ENCODE measurements at places on chromosomes 11 and 22. TPM values are rescaled to one million over a fixed set of nuclear protein-coding genes. Genes with fewer than 3 reads are reported as not detected.

DNA sequence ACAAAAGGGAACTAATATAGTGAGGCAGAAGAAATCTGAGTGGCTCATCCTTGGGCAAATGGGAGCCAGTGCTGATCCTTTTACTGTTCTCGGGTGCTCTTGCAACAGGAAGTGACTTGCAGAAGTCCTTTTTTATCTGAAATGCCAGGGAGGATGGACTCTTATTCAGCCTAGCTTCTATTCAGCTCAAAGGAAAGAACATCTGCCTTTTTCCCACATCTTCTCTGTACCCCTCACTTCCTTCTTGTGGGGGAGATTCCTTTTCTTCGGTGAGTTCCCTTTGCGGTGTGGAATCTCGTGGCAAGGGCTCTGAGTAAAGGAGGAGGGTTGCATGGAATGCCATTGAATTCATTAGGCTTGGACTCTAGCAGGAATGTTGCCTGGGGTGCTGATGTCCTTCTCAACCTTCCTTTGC, 76.2 kb downstream of the ZBTB16 start:
- H3K27ac ChIP-seq: no peak overlapping the region
- peaks cover 16% of the 10 kb centered on the region for H3K36me3 ChIP-seq
- H3K27me3 ChIP-seq: no peaks in the 10 kb centered on the region
- peaks cover 74% of the 10 kb centered on the region for H3K4me1 ChIP-seq

DNA sequence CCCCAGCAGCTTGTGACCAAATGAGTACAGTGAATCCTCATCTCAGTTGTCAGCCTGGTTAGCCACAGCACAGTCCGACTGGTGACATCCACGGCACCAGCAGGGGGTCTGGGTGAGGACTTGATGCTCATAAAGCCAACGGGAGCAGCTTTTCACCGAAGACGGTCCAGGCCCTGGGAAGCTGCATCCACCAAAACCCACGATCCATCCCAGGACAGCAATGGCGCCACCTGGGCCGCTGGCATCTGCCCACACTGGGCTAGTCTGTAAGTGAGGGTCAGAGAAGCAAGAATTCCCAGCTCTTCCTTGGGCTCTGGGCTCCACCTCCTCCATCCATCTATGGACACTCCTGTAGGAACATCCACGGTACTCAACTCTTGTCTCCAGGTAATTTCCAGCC, 25.1 kb upstream of the FXYD6 start:
- peaks cover 9% of the 10 kb centered on the region for H3K4me1 ChIP-seq
- H3K27me3 ChIP-seq: peaks cover under 1% of the 10 kb centered on the region
- DNase-seq: no peak
- H3K27ac ChIP-seq: no peak overlapping the region
- H3K4me3 ChIP-seq: no peak overlapping the region

DNA sequence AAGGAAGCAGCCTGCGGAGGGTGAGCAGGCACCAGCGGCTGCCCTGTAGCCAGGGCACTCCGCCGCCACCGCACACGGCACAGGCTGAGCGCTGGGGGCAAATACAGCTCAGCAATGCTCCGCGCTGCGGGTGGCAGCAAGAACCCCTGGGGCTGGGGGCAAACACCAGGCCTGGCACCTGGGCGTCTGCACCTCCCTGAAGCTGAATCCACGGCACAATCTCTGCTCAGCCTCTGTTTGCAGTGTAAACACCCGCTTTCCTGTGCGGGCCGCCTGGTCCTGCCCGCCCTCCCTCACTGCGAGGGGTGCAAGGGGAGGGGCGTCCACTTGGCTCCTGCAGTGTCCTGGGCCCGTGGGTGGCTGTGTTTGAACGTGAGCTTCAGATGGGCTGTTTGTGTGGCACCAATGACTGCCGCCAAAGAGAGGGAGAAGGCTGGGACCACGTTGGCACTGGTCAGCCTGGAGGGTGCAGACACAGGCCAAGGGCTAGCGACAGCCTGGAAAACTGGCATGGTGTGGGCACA, 14.8 kb upstream of the MPPED1 start:
- DNase-seq: no peak
- H3K4me1 ChIP-seq: no peaks in the 10 kb centered on the region
- no peaks in the 10 kb centered on the region for H3K27me3 ChIP-seq

- H3K27me3 ChIP-seq: no peaks in the 10 kb centered on the region
- DNase-seq: no peak
- H3K36me3 ChIP-seq: no peaks in the 10 kb centered on the region
- no peak overlapping the region for H3K4me3 ChIP-seq
Observed at GRCh38 chr11:126419801-126420697, 64.6 kb downstream of the ST3GAL4 start.

Gene CSRP3
- not detected for total RNA-seq

Gene DMC1
- 7.2 TPM for total RNA-seq

Data from esophagus squamous epithelium (tissue), 5 donors.